Kidney (tissue), 22 donors: ENCODE measurements at places on chromosomes 7 and 10.

- no peak for DNase-seq
Measured at GRCh38 chr7:44634187-44634838, 27.9 kb downstream of the OGDH start.

DNA sequence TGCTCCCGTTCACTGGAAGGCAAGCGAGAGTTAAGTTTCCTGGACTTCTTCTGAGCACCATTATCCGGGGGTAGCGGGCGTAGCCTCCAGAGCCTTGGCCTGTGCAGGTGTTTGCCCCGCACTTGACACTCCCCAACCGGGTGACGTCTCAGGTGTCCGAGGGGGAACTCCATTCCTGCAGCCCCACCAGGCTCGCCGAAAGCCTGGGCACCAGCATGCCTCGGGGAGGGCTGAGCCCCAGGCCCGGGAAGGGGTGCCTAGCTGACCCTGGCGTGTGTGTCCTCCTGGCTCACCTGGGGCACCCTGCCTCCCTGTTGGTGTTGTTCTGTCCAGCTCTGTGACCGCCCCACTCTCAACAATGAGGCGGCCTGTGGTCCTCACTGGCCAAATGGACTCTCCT, 109.4 kb upstream of the GPR26 start:
- no peak for DNase-seq

- no peak for DNase-seq
Measured at GRCh38 chr7:113289140-113289740, 170.9 kb upstream of the SMIM30 start.

GRCh38 chr7:7869036-7869435, 99.6 kb upstream of the GLCCI1 start:
- no peak for DNase-seq

GRCh38 chr10:6077071-6077675, 11.7 kb upstream of the RBM17 start:
- DNase-seq = no peak

- no peak for DNase-seq
Measured at GRCh38 chr10:21889477-21890275, 113.9 kb downstream of the DNAJC1 start.

DNA sequence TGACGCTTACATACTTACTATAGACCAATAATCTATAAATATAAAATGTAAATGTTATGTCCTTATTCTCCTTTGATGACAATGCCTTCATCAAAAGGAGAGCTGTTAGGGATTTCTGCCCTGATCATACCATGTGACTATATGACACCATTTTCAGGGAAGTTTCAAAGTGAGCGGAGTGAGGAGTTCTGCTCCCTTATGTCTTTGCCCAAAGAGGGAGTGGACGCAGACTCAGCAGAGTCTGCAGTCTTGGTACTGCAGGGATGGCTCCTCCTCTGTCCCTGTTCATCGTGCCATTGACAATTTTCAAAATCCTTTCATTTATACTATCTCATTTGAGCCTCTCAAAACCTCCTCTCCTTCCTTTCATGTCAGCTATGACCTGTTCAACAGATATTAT, 27.9 kb downstream of the HYAL4 start:
- no peak for DNase-seq

GRCh38 chr7:70352088-70352487, 753.8 kb downstream of the AUTS2 start:
- no peak for DNase-seq

GRCh38 chr7:29331163-29331562, 136.6 kb downstream of the CHN2 start:
- no peak for DNase-seq

GRCh38 chr7:26485367-26485934, 193.8 kb downstream of the SNX10 start:
- peak; percentile 32 for DNase-seq

DNA sequence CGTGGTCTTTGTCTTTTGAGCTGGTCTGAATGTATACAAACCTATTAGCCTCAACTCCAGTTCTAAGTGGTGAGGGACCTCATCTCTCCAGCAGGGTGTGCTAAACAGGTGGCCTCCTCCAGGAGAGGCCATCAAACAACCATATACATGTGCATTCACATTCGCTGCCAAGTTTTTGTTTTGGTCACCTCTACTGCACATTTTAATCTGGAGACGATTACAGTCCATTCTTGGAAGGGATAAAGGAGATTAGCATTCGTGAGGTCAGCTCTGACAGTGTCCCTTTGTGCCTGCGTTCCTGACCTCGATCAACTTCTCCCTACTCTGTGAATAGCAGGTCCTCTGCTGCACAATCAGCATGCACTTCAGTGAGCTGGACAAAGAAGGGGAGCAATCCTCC, 60.8 kb downstream of the RHOBTB1 start:
- no peak for DNase-seq
